Astrocyte of the cerebellum (primary cell): ENCODE measurements at places on chromosomes 1 and 21.

DNA sequence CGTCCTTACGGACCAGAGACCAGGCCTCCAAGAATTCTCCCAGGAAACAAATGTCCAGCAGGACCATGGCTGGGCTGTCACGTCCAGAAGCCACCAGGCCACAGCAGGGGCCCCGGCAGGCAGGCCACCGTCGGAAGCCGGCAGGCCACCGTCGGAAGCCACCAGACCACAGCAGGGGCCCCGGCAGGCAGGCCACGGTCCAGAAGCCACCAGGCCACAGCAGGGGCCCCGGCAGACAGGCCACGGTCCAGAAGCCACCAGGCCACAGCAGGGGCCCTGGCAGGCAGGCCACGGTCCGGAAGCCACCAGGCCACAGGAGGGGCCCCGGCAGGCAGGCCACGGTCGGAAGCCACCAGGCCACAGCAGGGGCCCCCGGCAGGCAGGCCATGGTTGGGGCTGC is 67.0 kb upstream of the PDE9A start:
- DNase-seq = no peak

- DNase-seq = no peak
Measured at GRCh38 chr1:44970317-44970716, 16.1 kb downstream of the EIF2B3 start.

DNA sequence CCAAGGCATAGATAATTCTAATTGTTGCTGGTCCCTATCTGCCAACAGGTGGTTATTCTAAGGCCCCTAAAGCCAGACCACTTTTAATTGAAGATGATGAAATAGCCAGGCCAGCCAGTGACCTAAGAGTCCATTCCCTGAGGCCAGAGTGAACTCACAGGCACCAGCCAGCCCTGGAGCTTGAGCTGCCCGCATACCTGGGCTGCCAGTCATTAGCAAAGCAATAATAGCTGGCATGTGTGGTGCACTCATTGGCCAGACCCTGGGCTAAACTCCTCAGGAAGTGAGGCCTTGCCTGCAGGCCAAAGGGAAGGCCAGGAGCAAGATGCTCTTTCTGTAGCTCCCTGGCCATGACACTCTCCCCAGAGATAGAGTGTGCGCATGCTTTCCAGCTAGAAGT is 180.4 kb upstream of the KLHDC7A start:
- DNase-seq = no peak

GRCh38 chr21:32270748-32271147 is 8.1 kb downstream of the MIS18A start:
- DNase-seq = no peak

DNA sequence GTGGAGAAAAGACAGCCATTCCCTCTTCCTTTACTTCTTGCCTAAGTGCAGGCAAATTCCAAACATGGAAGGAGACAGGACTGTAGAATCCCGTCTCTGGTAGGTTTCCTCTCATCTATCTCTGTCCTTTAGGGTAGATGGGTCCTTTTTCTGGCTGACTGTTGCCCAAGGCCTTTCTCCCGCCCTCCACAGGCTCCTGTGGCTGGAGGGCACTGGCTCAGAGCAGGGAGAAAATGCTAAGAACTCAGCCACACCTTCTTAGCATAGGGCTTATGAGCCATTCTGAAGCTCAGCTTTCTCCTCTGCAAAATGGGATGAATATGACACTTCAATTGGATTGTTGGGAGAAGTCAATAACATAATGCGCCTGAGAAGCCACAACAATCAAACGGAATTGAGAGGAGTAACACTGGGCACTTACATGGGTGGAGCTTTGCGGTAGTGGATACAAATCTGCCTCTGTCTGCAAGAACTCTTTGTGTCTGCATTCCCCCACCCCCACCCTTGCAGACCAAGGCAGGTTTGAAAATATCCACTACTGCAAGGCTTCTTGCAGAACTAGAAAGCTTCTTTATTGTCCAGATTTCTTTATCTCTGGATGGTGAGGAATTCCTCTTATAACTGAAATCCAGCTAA is 94.7 kb downstream of the CSMD2 start:
- no peak for DNase-seq

- no peak for DNase-seq
Measured at GRCh38 chr1:197284325-197284724, 16.3 kb downstream of the CRB1 start.

DNA sequence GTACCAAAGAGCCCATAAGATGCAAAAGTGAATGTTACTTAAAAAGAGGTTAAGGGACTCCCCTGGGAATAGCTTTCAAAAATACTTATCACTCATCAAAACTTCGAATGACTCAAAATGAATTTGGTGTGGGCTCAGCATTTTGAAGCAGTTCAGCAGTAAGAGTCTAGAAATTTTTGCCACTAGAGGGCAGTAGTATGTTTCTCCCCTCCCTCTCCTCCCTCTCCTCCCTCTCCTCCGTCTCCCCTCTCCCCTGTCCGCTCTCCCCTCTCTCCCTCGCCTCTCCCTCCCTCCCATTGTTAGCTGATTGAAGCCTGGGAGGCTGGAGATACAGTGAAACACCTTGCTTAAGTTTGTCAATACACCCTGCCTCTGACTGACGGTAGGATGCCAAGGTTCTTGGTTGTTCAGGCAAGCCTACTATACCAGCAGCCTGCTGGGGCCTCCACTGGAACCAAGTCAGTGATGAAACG is 70.8 kb upstream of the TENT5C start:
- peak; percentile 37 for DNase-seq

DNA sequence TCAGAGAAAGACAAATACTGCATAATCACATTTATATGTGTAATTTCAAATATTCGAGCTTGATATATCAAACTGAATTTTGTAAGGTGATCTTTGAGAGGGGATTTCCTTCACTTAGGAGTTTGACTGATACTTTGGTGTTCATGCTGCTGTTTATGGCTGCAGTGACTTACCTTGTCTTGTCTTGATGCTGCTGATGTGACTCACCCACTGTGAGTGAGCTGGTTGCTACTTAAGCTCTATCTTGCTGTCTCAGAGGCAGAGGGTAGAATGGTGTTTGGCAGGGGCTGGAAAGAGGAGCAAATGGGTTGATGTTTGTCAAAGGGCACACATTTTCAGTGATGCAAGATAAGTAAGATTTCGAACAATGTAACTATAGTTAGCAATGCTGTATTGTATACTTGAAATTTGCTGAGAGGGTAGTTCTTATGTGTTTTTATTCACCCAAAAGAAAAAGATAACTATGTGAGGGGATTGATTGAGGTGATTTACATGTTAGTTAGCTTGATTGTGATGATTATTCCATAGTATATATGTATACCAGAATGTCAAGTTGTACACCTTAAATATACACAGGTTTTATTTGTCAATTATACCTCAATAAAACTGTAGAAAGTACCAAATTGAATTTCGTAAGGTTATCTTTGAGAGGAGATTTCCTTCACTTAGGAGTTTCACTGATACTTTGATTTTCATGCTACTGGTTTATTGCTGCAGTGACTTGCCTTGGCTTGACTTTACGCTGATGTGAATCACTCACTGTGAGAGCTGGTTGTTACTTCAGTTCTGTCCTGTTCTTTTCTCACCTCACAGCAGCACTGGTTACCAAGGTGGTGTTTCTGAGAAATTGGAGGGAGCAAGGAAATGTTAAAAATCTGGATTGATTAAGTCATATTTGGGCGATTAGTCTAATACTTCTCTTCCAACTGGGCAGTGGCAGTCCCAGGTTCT is 94.5 kb upstream of the SLC5A9 start:
- no peak for DNase-seq

DNA sequence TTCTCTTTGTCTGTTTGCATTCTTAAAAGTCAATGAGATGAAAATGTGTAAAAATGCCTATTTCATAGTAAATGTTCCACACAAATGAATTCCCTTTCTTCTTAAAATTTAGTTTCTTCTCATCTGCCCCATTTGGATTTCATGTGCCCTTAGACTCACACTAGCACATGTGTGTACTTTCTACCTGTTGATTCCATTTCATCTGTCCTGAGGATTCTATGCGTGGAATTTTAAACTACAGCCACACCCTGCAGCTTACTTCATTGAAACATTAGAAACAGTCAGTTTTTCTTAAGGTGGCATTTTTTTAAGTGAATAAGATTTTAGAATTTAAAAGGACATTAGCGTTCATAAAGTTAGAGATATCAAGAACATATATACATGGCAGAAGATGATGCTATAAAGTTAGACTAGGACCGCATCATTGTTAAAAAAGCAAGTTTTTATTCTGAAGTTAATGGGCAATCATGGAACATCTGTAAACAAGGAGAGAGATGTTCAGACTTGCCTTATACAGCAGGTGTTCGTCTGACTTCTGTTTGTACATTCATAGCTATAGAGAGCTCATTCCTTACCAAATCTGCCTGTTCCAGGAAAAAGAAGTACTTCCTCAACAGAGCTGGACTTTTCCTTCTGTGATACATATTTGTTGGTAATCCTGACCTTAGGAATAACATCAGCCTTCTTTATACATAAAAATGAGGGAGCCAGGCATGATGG is 3.9 kb upstream of the TUT4 start:
- no peak for DNase-seq

DNA sequence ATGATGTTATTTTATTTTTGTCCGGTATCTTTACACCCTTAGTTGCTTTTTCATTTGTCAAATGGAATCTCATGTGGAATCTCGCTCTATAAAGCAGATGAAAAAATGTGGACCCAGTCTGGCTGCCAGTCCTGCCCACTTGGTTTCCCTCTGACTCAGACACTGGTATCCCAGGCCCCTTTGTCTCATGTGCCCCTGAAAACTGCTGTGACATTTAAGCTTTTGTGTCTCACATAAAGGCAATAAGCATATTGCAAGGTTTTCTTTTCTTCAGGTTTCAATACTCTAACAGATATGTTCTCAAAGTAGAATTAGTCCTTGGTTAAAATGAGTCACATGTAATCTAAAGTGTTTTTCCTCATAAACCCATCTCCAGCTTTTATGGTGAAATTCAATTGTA is 183.3 kb downstream of the ST6GALNAC3 start:
- DNase-seq = no peak

DNA sequence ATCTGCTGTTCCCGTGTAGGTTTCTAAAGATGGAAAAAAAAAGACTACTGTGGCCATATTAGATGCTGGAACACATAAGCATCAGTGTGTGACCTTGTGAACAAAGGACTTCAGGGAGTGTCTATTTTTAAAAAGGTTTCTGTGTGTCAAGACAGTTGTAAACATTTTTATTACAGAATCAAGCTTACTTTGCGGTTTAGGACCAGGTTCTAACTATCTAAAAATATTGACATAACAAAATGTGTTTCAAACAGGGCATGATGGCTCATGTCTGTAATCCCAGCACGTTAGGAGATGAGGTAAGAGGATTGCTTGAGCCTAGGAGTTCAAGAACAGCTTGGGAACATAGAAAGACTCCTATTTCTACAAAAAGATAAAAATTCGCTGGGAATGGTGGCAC is 7.1 kb upstream of the DDI2 start:
- no peak for DNase-seq

- DNase-seq = no peak
Measured at GRCh38 chr1:65626003-65626402, 166.7 kb upstream of the PDE4B start.

DNA sequence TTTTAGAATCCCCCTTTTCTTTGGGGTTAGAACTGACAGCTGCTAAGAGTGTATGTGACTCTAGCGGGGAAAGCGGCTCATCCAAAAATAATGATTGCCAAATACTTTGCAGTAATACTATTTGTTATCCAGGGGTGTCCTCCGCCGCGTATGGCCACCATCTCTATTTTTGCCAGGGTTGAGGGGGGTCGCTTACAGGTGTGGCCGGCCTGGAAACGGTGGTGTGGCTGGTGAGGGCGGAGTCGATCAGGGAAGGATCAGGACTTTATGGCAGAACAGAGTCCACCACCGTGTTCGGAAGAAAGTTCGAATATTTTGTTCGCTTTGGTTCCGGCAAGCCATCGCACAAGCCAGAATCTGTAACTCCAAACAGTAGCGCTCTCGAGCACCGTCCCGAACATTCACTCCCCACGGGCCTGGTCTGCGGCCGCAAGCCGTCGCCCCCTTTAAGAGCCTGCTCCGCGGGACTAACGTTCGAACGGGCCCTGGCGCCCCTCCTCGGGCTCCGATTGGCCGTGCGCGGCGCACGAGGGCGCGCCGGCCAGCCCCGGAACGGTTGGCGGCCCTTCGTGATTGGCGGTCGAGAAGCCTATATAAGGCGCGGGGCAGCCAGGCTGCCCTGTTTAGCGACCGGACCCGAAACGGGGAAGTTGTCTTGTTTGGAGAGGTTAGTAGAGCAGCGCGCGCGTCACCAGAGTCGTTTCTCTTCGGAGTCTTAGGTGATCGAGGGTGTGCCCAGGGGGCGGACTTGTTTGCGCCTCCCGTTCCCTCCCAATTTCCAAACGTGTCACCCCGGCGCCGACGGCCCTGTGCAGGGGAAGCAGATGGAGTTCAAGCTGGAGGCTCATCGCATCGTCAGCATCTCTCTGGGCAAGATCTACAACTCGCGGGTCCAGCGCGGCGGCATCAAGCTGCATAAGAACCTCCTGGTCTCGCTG is at the start of gene IER5:
TSS of gene IER5 (plus strand) at position 622 of the 938 bp plus-strand sequence. CDS start at position 825, 203 bp downstream.
- peak; percentile 86 for DNase-seq

GRCh38 chr21:46545363-46545762 is 59.5 kb downstream of the S100B start:
- no peak for DNase-seq

GRCh38 chr21:36551321-36551720 is 71.4 kb upstream of the CLDN14 start:
- DNase-seq = no peak
